ENCODE measurements at places on chromosomes 1 and 21. TPM values are rescaled to one million over a fixed set of nuclear protein-coding genes. Genes with fewer than 3 reads are reported as not detected.

ECM1 gene
- 29.9 TPM for total RNA-seq

MXRA8 gene
- 540 TPM for total RNA-seq

IGSF9 gene
- total RNA-seq, result not detected

CCNL2 gene
- 111 TPM for total RNA-seq

IL20 gene
- total RNA-seq, result not detected

CR1L gene
- total RNA-seq, result not detected

OR2T29 gene
- not detected for total RNA-seq

LCE2A gene
- not detected for total RNA-seq

MX1 gene
- total RNA-seq, result 35.1 TPM

CELA3B gene
- not detected for total RNA-seq

GJA5 gene
- not detected for total RNA-seq

LENEP gene
- not detected for total RNA-seq

RYR2 gene
- total RNA-seq, result 0.43 TPM

KIF17 gene
- total RNA-seq, result 0.43 TPM

LDLRAP1 gene
- 45.2 TPM for total RNA-seq

PLEKHN1 gene
- total RNA-seq, result 0.91 TPM

SPRR1A gene
- not detected for total RNA-seq

SEC16B gene
- 6.0 TPM for total RNA-seq

POU3F1 gene
- not detected for total RNA-seq

GCSAML gene
- not detected for total RNA-seq

OR6N1 gene
- not detected for total RNA-seq

CFHR2 gene
- total RNA-seq, result not detected

Data from articular chondrocyte of knee joint (primary cell).